Stimulated activated CD8-positive, alpha-beta memory T cell treated with anti-CD3 and anti-CD28 coated beads, Interleukin-15, amount 100 ng/mL, for 24 hours (primary cell): ENCODE measurements at places on chromosomes 1 and 21.

GRCh38 chr1:213621077-213621476 is 366.7 kb upstream of the PROX1 start:
- no peak for DNase-seq

- no peak for DNase-seq
Observed at GRCh38 chr1:230291731-230292620, 134.2 kb downstream of the PGBD5 start.

- DNase-seq: no peak
Observed at GRCh38 chr21:22804151-22804550, 1805.9 kb downstream of the NCAM2 start.

- DNase-seq: no peak
Observed at GRCh38 chr1:107195476-107195875, 54.6 kb downstream of the NTNG1 start.

GRCh38 chr1:247517795-247518612 is 18.2 kb downstream of the OR2C3 start:
- no peak for DNase-seq

- no peak for DNase-seq
Observed at GRCh38 chr1:246588159-246588721, 22.0 kb downstream of the CNST start.

- DNase-seq: no peak
Observed at GRCh38 chr1:185453496-185454192, 136.6 kb upstream of the IVNS1ABP start.

- DNase-seq: no peak
Observed at GRCh38 chr1:228846952-228847351, 111.7 kb downstream of the RHOU start.

DNA sequence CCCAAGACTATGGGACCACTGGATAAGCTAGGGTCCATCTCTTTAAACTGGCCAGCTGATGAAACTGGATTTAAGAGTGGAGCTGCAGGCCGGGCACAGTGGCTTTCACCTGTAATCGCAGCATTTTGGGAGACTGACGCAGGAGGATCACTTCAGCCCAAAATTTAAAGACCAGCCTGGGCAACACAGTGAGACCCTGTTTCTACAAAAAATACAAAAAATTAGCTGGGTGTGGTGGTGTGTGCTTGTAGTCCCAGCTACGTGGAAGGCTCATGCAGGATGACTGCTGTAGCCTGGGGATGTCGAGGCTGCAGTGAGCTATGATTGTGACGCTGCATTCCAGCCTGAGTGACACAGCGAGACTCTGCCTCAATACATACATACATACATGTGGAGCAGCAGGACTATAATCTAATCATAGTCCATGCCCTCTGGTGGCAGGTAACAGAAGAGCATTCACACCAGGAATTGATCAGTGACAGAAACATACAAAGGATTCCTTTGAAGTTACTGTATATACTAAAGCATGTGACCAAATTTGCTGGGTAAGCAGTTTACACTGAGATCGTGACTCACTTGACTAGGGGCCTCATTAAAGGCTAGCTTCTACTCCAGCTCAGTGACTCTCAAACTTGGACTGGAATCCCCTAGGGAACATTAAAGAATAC is 101.5 kb upstream of the SLFNL1 start:
- DNase-seq: no peak

- no peak for DNase-seq
Observed at GRCh38 chr21:17498586-17498985, 14.3 kb upstream of the CXADR start.

DNA sequence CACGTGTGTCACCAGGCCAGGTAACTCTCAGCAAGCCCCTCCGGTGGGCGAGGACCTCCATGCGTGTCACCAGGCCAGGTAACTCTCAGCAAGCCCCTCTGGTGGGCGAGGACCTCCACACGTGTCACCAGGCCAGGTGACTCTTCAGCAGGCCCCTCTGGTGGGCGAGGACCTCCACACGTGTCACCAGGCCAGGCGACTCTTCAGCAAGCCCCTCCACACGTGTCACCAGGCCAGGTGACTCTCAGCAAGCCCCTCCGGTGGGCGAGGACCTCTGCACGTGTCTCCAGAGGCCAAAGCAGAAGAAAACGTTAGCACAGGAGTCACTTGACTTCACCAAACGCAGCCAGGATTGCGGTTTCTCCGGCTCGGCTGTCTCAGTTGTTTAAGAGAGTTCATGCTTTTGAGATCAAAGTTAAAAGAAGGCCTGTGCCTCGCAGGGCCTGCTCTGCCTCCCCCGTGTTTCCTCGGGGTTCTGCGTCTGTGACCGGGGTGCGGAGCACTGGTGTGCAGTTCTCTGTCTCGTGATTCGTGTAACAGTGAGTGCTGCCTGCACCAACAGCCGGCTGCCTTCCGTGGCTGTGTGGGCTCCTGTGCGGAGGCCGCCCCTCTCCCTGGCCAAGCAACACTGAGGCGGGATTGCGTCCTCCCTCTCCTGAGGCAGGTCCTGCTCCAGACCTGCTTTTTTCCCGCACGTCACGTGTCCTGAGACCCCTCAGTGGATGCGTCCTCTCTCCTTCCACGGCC is 56.6 kb downstream of the PRKCZ start:
- no peak for DNase-seq

DNA sequence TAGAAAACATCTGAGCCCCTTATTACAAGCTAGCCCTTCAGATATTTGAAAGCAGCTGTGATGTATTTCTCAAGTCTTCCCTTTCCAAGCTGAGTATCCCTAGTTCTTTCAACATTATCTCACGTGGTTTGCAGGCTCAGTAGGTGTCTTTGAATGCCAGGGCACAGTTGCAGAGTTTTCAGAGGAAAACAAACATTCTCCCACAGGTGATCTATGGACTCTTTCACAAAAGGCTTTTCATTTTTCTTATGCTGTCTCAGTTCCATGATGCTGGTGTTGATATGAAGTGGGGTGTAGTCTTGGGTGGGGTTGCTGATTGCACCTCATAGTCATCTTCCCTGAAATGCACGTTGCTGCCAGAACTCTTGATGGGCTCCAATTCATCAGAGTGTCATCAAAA is 17.3 kb downstream of the CACNA1E start:
- no peak for DNase-seq
